ENCODE measurements at places on chromosomes 2 and 18. TPM values are rescaled to one million over a fixed set of nuclear protein-coding genes. Genes with fewer than 3 reads are reported as not detected.

Gene RPS27A
- total RNA-seq: 1,030 TPM

Gene DYNC2LI1
- 71.6 TPM for total RNA-seq

Gene IL1RL2
- total RNA-seq: not detected

Gene G6PC2
- not detected for total RNA-seq

Gene SLC23A3
- 1.9 TPM for total RNA-seq

Gene GKN2
- total RNA-seq: not detected

Gene FSHR
- total RNA-seq: not detected

Gene IL36RN
- not detected for total RNA-seq

Gene SH2D6
- 1.3 TPM for total RNA-seq

Gene BOK
- total RNA-seq: 0.27 TPM

DNA sequence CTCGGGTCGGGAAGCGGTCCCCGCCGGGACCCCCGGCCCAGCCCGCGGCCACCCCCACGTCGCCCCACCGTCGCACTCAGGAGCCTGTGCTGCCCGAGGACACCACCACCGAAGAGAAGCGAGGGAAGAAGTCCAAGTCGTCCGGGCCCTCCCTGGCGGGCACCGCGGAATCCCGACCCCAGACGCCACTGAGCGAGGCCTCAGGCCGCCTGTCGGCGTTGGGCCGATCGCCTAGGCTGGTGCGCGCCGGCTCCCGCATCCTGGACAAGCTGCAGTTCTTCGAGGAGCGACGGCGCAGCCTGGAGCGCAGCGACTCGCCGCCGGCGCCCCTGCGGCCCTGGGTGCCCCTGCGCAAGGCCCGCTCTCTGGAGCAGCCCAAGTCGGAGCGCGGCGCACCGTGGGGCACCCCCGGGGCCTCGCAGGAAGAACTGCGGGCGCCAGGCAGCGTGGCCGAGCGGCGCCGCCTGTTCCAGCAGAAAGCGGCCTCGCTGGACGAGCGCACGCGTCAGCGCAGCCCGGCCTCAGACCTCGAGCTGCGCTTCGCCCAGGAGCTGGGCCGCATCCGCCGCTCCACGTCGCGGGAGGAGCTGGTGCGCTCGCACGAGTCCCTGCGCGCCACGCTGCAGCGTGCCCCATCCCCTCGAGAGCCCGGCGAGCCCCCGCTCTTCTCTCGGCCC is 13.6 kb downstream of the SPEG start:
- DNase-seq: no peak

DNA sequence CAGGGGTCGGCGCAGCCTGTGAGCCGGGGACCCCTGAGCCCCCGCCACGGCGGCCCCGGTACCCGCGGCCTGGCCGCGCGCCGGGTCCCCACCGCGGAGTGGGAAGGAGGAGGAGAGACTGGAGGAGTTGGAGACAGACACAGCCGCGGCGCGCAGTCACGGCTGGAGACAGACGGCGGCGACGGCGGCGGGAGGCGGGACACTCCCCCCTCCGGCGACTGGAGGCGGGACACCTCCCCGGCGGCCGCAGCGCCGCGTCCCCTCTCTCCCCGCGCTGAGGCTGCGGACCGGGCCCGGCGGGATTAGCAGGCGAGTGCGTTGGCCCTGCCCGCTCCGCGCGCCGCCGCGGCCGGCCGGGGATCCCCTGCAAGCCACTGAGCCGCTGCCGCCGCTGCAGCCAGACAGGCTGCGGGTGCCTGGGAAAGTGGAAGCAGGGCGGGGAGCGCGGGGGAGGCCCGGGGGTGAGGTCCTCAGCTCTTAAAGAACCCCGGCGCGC is 1.0 kb upstream of the LDLRAD4 start:
- peak; percentile 38 for DNase-seq

- no peak for DNase-seq
Observed at GRCh38 chr2:60028849-60029565, 524.4 kb downstream of the BCL11A start.

- DNase-seq: no peak
Observed at GRCh38 chr2:7557376-7557775, 640.2 kb downstream of the RNF144A start.

- DNase-seq: no peak
Observed at GRCh38 chr18:62556397-62556796, 33.6 kb downstream of the ZCCHC2 start.

- no peak for DNase-seq
Observed at GRCh38 chr2:83022631-83023210, 1436.4 kb downstream of the SUCLG1 start.

GRCh38 chr2:28610583-28611201 is 114.8 kb downstream of the PLB1 start:
- DNase-seq: no peak

DNA sequence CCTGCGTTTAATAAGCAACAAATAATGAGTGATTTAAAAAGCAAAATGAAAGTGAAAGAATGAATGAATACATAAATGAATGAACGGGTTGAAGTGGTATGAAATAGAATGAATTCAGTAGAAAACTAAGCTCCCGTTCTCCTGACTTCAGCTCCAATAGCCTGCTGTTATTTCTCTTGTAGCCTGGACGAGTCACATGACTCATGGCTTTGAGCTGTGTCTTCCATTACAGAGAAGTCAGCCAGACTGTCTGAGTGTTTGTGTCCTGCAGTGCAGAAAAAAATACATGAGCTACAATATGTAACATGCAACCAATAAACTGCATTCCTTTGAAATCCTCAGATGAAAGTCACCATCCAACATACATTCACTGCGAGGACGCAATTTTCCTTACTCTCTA is 21.2 kb downstream of the SCG2 start:
- no peak for DNase-seq

GRCh38 chr2:203670939-203671338 is 35.5 kb upstream of the CD28 start:
- DNase-seq: no peak

DNA sequence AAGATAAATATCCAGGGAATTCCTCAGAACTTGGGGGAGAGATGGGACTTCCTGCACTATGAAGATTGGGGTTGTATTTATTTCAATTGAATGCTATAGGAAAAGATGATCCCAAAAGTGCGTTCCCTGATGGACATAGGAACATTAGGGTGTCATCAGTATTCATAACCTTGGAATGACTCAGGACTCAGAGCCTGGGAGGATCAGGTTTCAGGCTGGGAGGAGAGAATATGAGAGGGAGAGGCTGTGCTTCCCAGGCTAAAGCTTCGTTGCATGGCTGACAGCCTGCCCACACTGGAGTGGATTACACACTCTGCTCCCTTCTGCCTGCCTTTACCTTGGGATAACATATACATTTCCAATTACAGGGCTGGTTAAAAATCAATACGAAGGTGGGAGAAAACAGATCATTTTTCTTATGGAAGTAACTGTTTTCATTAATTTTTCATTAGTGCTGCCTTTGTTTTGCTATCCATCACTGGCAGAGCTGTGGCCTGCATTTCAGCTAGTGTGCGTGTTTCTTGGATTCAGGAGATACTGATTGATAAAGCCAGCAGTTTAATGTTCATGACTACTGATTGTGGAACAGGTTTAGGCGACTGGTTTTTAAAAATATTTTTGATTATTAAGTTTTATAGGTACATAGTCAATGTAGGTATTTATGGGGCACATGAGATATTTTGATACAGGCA is 118.7 kb downstream of the KCTD1 start:
- no peak for DNase-seq

DNA sequence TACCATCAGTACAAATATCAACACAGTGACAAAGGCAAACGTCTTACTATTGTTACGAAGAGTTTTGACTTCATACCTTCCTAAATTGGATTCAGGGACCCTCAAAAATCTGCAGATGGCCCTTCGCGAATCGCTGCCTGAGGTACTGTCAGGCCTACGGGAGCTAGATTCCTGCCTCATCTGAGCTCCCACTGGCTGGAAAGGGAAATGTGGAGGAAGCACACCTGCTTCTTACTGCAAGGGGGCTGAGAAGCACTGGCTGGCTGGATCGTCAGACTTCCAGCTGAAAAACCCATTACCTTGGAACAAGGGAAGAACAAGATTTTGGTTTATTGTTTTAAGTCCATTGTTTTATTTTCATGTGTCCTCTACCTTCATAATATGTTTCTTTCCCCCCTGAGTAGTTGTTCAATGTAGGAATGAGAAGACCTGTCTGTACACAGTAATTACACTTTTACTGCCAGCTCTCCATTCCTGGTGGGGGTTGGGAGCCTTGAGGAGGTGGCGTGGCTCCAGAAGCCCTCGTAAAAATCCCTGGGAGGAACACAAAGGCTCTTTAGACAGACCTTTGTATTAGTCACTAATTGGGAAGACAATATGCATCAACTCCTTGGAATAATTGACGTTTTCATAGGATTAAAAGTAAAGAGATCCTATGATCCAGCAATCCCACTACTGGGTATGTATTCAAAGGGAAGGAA is 124.1 kb upstream of the NOSTRIN start:
- DNase-seq: no peak

- DNase-seq: no peak
Observed at GRCh38 chr2:225064928-225065327, 22.7 kb upstream of the DOCK10 start.

DNA sequence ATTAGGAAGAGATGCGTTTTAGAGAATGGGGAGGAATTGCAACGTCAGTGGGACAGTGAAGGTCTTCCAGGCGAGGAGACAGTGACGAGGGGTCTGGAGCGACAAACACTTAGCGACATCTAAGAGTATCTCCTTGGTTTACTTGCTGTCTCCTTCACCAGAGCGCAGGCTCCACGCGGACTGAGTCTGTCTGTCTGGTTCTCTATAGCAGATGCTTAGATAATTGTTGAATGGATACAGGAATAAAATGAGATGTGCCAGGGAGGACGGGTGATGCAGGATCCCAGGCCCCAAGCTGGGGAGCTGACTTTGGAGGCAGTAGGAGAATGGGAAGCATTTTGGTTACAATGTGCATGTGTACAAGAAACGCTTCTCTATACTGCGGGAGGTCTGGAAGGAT is 56.9 kb upstream of the SMAD7 start:
- no peak for DNase-seq

DNA sequence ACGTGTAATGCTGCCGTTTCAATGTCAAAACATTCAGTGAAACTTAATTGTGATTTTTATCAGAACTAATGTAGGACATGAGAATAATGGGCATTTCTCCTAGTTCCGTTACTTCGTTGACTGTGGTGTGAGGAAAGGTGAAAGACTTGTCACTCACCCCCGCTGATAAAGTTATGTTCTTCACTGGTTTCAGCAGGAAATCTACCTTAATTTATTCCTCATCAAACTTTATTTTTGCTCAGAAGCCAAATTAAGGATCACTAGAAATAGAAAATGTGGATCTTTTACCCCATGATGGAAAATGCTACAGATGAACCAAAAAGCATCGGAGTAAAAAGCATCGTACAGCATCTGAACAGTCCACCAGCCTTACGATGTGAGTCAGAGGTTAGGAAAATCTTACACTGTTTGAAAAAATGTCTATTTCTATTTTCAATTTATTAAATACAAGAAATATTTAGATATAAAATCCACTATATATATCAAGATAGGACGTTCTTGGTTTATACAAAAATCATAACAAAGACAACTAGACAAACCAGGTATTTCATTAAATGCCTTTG is 1.0 kb upstream of the ROCK1 start:
- no peak for DNase-seq

- no peak for DNase-seq
Observed at GRCh38 chr2:145563741-145564615, 1044.1 kb upstream of the ZEB2 start.

DNA sequence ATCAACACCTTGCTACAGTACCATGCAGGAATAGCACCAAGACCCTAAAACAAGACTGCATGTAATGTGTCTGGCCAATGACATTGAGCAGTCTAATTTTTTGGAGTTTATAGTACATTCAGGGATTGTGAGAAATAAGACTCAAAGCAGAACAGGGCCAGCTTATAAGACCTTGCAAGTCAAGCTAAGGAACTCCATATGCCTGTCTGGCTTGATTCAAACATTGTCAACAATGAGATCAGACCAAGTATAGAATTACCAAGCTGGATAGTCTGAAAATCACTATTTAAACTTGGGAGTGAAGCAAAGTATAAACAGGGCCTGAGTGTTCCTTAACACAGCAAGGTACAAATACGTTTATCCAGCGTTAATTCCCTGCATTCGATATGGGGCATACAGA is 370.9 kb downstream of the CNTNAP5 start:
- no peak for DNase-seq

DNA sequence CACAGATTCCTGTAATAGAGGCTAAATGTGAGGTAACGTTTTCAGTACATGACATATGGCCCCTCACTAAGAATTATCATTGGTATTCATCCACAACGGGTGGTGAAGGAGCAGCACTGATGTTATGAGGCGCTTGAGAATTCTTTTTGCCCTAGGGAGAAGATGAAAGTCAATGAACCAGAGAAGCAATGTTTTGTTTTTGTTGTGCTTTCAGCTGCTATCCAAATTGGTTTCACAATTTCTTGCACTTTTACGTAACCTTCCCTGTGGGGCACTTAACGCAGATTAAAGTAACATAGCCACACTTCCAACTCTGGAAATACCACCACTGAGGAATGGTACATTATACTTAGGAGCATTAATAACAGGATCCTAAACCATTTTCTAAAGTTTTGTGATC is 13.3 kb upstream of the CCDC85A start:
- DNase-seq: no peak

DNA sequence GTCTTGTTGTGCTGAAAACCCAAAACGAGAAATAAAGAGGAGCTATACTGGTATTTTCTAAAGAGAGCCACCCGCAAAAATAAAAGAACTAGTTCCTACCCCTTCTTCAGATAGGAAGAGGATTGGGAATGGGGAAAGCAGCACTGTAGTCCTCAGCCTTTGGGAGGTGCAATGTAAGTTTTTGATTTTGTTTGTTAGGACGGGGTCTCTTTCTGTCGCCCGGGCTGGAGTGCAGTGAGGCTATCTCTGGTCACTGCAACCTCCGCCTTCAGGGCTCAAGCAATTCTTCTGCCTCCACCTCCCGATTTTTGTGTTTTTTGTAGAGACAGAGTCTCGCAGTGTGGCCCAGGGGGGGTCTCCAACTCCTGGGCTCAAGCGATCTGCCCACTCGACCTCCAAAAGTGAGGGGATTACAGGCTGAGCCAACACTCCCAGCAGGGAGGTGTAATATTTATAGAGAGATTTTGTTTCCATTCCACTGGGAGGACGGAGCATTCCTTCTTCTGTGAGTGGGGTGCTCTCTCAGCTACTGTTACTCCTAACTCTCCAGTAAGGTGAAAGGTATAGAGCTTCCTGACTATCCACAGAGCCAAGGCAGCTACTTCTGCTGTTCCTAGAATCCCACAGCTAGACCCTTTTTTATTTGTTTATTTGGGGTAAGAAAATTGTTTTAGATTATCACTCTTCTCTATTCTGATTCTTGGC is 13.1 kb upstream of the GULP1 start:
- DNase-seq: no peak

DNA sequence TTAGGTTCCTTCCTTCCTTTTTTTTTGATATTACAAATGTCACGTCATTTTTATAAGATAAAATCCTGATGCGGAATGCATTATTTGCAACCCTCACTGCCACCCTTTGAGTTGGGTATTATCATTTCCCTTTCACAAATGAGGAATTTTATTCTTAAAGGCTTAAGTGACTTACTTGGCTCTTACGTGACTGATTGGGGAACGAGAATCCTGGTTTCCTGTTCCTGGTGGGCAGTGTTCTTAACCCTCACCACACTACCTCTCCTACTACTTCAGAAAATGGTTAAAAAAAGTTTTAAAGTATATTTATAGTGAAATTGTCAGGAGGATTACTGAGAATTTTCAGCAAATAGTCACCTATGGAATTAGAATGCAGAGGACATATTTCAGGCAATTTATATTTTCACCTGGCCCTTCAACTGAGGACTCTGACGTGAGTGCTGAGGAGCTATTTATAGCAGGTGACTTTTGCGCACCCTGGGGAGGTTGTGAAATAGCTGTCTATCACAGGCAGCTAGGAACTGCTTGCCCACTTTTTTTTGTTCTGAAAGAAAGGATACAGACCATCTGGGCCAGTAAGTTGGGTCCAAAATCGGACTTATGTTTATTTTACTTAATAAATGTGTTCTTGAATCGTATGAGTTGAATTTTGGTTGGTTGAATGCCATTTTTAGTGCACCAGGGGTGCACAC is 18.7 kb upstream of the RASGRP3 start:
- no peak for DNase-seq
